ENCODE measurements at places on chromosomes 6 and 20. TPM values are rescaled to one million over a fixed set of nuclear protein-coding genes. Genes with fewer than 3 reads are reported as not detected.

CST8 gene
- total RNA-seq = not detected

MAN1A1 gene
- total RNA-seq = 52.2 TPM

MED20 gene
- 21.8 TPM for total RNA-seq

RUNX2 gene
- 2.8 TPM for total RNA-seq

BMP7 gene
- total RNA-seq = 47.3 TPM

BFSP1 gene
- 2.2 TPM for total RNA-seq

NHLRC1 gene
- total RNA-seq = 3.5 TPM

SAMD3 gene
- total RNA-seq = 3.5 TPM

CLPSL1 gene
- total RNA-seq = not detected

FRK gene
- 1.9 TPM for total RNA-seq

UNC93A gene
- not detected for total RNA-seq

RIMS1 gene
- 128 TPM for total RNA-seq

RBM24 gene
- 3.5 TPM for total RNA-seq

TRAPPC3L gene
- 0.33 TPM for total RNA-seq

PRRT1 gene
- 0.83 TPM for total RNA-seq

MUC22 gene
- total RNA-seq = not detected

OXT gene
- total RNA-seq = 0.33 TPM

NKX2-4 gene
- 0.11 TPM for total RNA-seq

NT5E gene
- 15.7 TPM for total RNA-seq

SNAI1 gene
- 0.77 TPM for total RNA-seq

KCNB1 gene
- 8.0 TPM for total RNA-seq

ISM1 gene
- 9.4 TPM for total RNA-seq

TRPC4AP gene
- 35.8 TPM for total RNA-seq

TSHZ2 gene
- 11.8 TPM for total RNA-seq

PHACTR1 gene
- total RNA-seq = 30.7 TPM

SUMO4 gene
- total RNA-seq = 5.7 TPM

SIRT5 gene
- total RNA-seq = 17.3 TPM

DACT2 gene
- 5.7 TPM for total RNA-seq

JPH2 gene
- 1.7 TPM for total RNA-seq

RAD21L1 gene
- total RNA-seq = 0.10 TPM

CDS2 gene
- total RNA-seq = 38.9 TPM

SEL1L2 gene
- total RNA-seq = not detected

CENPW gene
- 9.2 TPM for total RNA-seq

SNAP91 gene
- total RNA-seq = 33.8 TPM

RPP40 gene
- 11.7 TPM for total RNA-seq

ANKRD6 gene
- 48.6 TPM for total RNA-seq

VIP gene
- total RNA-seq = 0.66 TPM

STMN3 gene
- 137 TPM for total RNA-seq

MOG gene
- 82.9 TPM for total RNA-seq

TRIM31 gene
- not detected for total RNA-seq

MPIG6B gene
- 0.17 TPM for total RNA-seq

HCRTR2 gene
- total RNA-seq = 11.6 TPM
